ENCODE measurements at places on chromosomes 1 and 21.

GRCh38 chr1:66752000-66752592 is at the start of gene DYNLT5:
DYNLT5 (plus strand) TSS chr1:66752459; CDS start chr1:66754659, 2,200 bp downstream.
- no peak for DNase-seq

DNA sequence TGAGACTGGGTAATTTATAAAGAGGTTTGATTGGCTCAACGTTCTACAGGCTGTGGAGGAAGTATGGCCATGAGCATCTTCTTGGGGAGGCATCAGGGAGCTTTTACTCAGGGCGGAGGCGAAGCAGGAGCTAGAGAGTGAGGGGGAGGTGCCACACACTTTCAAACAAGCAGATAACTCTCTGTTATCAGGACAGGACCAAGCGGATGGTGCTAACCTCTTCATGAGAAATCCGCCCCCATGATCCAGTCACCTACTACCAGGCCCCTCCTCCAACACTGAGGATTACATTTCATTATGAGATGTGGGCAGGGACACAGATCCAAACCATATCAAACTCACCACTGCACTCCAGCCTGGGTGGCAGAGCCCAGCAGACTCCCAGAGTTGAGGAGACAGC is 11.5 kb upstream of the LRRC47 start:
- no peak for DNase-seq

DNA sequence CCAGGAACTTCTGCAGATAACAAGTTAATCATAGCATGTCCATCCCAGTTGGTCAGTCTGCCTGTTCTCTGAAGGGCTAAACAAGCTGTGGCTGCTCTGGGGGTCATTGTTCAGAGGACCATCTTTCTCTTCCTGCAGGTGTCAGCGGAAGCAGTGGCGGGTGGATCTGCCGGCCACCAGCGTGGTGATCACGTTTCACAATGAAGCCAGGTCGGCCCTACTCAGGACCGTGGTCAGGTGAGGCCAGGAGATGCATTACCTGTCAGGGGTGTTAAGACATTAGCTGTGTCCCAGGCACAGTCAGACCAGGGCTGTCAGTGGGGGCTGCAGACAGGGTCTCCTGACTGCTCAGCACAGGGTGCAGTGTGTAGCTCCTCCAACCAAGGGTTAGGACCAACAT is 168.8 kb downstream of the GALNT2 start:
- no peak for DNase-seq

GRCh38 chr1:25120281-25120680 is 112.0 kb downstream of the SYF2 start:
- no peak for DNase-seq

- no peak for DNase-seq
These were observed 1166.6 kb upstream of the ADGRL2 start for GRCh38 chr1:80633947-80634706.

- DNase-seq = no peak
These were observed 41.9 kb downstream of the FAM163A start for GRCh38 chr1:179785031-179785431.

- no peak for DNase-seq
These were observed 50.0 kb downstream of the YARS1 start for GRCh38 chr1:32767156-32767555.

DNA sequence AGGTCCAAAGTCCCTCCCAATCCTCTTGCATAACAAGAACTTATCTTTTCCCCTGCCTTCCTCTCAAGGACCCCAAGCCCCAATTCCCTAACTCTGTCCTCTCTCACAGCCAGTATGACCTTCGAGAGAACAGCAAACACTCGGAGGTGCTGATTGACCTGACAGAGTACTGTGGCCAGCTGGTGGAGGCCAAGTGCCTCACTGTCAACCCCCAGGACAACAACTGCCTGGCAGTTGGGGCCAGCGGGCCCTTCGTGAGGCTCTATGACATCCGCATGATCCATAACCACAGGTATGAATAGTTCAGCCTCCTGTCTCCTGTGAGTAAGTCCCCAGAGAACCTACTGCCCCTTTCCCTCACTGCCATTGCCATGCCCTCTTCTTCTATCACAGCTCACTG is 29.9 kb upstream of the TMEM222 start:
- no peak for DNase-seq

- no peak for DNase-seq
These were observed 20.3 kb upstream of the IFI16 start for GRCh38 chr1:158989424-158989823.

GRCh38 chr1:165276314-165276713 is 80.2 kb downstream of the LMX1A start:
- DNase-seq = no peak

DNA sequence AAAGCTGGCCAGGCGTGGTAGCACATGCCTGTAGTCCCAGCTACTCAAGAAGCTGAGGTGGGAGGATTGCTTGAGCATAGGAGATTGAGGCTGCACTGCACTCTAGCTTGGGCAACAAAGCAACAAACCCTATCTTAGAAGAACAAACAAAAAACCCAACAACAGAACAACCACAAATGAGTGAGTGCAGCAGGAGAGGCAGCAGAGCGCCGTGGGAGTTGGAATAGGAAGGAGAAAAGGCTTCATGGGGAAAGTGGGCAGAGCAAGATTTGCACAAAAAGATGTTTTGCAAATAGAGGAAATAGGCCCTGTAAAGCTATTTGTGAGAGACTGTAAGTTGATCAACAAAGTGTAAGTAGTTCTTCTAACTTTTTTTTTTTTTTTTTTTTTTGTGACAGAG is 19.6 kb downstream of the SMAP2 start:
- no peak for DNase-seq

DNA sequence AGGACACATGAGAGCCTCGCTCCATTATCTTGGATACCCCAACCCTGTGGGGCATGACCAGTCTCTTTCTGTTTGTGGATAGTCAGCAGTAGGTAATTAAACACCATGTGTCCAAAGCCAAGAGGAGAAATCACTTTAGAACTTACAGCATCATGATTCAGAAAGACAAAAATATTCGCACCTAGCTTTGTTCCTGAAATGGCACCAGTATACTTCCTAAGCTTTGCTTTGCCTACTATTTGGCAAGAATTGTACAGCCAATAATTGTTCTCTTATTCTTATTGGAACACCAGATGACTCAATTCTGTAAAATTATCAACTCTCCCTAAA is 24.2 kb downstream of the TNFRSF9 start:
- no peak for DNase-seq

- no peak for DNase-seq
These were observed 37.3 kb upstream of the COL6A2 start for GRCh38 chr21:46060596-46061061.

GRCh38 chr21:25391777-25392176 is 215.5 kb downstream of the MRPL39 start:
- DNase-seq = no peak

GRCh38 chr1:196531737-196532524 is 76.3 kb downstream of the KCNT2 start:
- no peak for DNase-seq

GRCh38 chr1:4684136-4684535 is 29.7 kb downstream of the AJAP1 start:
- DNase-seq = no peak

DNA sequence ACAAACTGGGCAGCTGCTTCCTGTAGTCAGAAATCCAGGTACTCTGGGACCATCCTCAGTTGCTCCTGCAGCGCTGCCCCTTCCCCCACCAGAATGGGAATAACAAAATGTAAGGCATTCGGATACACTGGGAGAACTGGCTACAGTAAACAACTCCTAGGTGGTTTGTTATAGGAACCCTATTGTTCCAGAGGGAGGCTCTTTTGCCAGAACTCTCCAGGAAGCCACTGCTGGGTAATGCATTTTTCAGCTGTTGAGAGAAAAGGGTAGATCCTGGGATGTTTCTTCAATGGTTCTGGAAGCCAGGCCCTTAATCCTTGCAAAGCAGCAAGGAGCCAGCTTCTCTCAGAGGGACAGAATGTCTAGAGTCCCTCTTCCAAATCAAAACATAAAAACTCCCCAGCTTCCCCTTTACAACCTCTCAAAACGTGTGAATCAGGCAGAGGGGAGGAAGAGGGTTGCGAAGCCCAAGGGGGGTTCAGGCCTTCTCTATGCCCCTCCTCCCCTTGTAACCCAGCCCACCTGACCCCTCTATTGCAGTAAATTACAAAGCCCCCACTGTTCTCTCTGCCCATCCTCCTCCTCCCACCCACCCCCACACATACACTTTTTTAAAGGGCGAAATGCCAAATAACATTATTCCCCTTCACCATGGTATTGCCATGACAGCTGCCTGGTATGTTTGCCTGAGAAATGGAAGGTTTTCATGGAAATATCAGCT is 29.1 kb downstream of the PLPP3 start:
- no peak for DNase-seq

DNA sequence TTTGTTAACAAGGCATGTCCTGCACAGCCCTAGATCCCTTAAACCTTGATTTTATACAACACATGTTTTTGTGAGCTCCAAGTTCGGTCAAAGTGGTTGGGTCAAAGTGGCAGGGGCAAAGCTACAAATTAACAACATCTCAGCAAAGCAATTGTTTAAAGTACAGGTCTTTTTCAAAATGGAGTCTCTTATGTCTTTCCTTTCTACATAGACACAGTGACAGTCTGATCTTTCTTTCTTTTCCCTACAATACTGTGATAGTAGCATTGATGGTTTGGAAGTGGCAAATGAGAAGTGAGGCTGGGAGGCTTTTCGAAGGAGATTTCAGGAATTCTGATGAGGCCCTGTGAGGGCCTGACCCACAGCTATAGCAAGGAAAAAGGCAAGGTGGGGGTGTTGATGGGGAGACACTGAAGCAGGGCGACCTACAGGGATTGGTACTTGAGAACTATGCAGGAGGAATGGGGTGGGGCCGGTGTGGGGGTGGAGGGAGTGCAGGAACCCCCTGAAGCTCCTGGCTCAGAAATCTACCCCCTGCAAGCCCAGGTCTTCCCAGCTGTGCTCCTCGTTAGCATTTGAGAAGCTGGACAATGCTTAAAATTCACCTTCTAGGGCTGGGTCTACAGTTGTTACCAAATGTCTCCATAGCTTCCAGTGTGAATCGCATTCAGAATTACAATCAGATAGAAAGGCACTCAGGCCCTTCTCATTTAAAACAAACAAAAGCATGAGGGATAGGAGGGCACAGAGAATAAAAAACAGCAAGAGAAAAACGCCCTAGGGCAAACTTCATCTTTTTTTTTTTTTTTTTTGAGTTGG is 102.6 kb upstream of the PPM1J start:
- DNase-seq = no peak

- DNase-seq = no peak
These were observed 857 bp upstream of the AK5 start for GRCh38 chr1:77280962-77281361.

- peak; percentile 57 for DNase-seq
These were observed 1.7 kb upstream of the COL18A1 start for GRCh38 chr21:45403133-45403824.

- DNase-seq = no peak
These were observed 9.5 kb downstream of the ZBTB7B start for GRCh38 chr1:155012026-155012546.

GRCh38 chr1:83545066-83545862 is 453.7 kb downstream of the TTLL7 start:
- no peak for DNase-seq

- DNase-seq = no peak
These were observed 43.8 kb downstream of the FGGY start for GRCh38 chr1:59340411-59341307.

DNA sequence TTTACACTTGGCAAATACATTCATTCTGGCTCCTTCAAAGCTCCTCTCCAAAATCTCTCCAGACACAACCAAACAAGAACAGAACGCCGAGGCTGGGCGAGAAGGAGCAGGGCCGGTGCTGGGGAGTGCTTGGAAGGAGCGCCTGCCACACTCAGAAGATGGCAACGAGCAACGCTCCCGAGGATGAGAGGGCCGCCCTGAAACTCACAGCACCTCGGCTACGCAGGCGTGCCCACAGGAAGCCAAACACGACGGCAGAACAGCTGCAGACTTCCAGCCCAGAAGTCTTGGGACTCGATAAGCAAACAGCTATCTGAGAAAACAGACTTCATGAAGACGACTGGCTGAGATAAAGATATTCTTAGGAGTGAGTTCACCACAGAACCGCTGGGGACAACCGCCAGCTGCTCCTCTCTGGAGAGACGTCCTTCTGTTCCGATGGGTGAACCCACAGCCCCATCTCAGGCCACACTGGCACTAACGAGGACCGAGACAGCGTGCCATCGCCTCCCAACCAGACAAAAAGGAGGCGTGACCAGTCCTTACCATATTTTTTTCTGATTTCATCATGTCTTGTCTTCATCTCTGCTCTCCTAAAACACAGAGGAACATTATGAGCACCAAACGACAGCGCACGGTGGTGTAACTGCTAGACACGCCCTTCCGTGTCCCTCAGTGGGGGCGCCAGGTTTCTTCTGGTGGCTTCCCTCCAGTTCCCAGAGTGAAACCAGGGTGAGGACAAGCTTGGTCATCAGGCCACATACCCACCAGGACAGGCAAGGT is 18.6 kb downstream of the PTTG1IP start:
- DNase-seq = no peak

DNA sequence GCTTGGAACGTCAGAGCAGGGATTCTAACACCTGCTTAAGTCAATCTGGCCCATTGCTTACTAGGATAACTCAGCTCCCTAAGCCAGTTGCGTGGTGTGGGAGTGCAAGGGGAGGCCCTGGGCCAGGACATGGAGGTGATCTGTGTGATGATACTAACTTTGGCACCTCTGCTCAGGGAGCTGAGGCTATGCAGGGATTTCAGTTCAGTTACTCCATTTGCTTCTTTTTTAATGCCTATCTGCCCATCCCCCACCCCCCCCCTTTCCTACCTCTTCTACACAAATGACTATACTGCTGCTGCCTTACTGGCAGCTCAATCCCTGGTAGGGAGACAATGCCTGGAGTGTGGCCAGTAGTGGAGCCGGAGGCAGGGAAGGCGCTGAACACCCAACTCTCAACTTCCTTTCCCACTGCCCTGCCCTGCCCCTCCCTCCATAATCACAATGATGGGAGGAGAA is 19.5 kb downstream of the INKA2 start:
- no peak for DNase-seq

DNA sequence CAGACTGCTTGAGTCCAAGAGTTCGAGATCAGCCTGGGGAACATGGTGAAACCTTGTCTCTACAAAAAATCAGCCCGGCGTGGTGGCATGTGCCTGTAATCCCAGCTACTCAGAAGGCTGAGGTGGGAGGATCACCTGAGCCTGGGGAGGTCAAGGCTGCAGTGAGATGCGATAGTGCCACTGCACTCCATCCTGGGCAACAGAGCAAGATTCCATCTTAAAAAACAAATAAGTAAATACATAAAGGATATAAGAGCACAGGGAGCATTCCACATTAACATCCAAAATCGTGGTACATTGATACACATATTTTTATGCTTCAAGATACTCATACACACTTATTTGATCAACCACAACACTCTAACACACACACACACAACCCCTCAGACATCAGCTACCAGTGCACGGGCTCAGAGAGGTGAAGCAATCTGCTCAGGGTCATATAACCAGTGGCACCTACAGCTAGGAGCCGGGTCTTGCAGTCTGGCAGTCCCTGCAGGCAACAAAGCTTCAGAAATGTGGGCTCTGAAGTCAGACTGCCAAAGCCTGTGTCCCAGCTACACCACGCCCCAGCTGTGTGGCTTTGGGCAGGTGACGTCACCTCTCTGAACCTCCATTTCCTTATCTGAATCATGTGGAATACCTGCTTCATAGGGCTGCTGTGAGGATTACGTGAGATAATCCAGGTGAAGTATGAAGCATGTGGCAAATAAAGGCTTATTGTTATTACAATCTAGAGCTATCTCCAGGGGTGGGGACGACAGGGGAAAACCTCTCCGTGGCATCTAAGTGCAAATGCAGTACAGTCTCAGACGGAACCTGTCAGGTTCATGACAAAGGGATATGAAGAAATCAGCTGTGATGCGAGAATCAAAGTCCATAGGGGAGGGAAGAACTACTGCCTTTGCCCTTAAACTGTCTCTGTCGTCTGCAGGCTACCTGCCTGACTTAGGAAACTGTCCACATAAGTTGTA is 4.8 kb upstream of the CRYBG2 start:
- peak; percentile 50 for DNase-seq

Measured in RPMI8226 (cell line).